ENCODE measurements at places on chromosomes 5 and 9.

GRCh38 chr5:112616812-112617547 is 120.7 kb upstream of the APC start:
- no peak for DNase-seq

DNA sequence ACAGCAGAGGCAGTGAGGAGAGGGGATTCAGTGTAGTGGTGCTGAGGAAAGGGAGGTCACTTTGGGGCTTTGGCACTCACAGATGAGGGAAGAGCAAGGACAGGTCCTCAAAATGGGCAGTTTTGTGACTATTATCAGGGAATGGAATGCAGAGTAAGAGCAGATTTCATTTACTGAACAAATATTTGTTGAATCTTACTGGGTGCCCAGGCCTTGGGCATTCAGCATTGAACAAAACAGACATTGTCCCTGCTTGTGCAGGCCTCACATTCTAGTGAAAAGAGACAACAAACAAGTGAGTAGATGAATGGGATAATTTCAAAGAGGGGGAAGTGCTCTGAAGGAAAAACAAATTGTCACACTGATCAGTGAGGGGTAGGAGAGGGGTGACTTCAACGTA is 404.1 kb downstream of the DMRT2 start:
- no peak for DNase-seq

DNA sequence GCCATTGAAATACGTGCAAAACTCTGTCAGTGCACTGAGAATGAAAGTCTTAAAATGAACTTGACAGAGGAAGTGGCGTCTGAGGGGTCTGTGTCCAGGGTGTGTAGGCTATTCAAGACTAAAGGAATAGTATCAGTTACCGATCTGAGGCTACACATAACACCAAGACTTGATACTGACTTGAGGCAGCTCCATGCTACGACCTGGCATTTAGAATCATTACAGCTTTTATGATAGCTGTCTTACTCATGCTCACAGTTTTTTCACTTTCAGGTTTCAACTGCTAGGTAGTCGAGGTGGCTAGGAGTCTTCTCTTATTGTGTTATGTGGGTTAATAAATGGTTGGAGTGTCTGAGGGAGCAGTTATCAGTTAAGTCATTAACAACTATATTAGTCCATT is 92.8 kb upstream of the SLCO6A1 start:
- no peak for DNase-seq

- no peak for DNase-seq
These were observed 445.9 kb downstream of the CHSY3 start for GRCh38 chr5:130350131-130350530.

- DNase-seq = no peak
These were observed 152.0 kb upstream of the LRRTM2 start for GRCh38 chr5:139027150-139027549.

- DNase-seq = no peak
These were observed 125.5 kb downstream of the MVB12B start for GRCh38 chr9:126452106-126452505.

DNA sequence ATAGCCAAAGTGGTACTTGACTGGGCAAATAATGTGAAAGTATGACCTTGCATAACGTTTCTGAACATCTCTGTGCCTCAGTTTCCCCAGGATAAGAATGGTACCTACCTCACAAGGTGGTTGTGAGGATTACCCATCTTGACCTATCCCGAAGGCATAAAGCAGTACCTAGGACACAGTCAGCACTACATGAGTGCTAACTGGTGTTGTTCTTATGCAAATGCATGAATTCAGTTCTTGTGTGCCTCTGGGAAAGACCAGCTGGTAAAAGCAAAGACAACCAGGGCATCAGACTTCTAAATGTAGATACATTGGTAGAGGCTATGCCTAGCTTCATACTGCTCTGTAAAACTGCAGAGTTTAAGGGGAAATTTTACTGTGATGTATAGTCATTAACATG is 21.8 kb upstream of the TMEM252 start:
- no peak for DNase-seq

DNA sequence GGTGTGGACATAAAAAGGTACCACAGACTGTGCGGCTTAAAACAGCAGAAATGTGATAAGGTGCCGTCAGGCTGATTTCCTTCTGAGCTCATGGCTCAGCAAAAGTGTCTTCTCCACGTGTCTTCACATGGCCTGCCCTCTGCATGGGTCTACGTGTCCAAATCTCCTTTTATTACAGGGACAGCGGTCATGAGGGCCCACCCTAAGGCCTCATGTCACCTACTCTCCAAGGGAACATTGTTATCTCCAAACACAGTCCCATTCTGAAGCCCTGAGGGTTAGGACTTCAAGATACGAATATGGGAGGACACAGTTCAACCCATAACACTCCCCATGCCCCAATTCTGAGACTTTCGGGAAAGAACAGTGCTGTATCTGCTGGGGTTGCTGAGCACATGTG is 35.2 kb downstream of the COL23A1 start:
- no peak for DNase-seq

DNA sequence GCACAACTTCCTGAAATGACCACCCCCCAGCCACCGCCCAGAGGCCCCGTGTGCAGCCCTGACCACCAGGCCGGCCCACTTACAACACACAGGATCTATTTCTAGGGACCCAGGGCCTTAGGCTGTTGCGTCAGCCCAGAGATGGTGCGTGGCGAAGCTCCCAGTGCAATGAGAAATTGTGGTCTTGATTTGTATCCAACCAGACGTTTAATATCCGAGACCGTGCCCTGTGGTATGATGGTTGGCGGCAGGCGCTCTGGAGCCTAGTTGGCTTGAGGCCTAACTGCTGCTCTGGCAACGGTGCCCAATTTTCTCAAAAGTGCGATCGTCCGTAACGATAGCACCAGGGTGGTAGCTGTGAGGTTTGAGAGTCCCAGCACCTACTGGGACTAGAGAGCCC is 32.6 kb upstream of the SLC6A19 start:
- no peak for DNase-seq
